ENCODE measurements at places on chromosomes 3 and 15.

- DNase-seq: no peak
These were observed 44.8 kb downstream of the GATM start for GRCh38 chr15:45333550-45333949.

DNA sequence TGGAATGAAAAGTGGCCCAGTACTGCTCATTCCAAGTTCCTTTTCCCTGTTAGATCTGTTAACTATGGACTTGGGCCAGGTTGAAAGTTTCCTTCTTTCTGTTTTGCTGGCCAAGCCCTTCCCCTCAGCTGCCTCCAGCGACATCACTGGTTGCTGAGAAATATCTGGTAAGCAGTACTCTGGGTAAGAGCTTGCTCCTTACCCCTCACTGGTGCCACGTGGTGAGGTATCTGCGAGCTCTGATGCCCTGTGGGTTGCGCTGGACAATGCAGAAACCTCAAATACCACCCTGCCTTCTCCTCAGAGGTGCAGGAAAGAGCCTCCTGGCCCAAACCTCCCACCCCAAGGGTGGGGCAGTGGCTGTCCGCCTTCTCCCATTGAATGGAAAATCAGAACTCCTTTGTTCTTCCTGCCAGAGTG is 42.9 kb upstream of the APH1B start:
- DNase-seq: no peak

GRCh38 chr3:40363674-40364073 is 23.3 kb upstream of the ENTPD3 start:
- DNase-seq: no peak

GRCh38 chr3:122694966-122695365 is 14.3 kb downstream of the PARP14 start:
- DNase-seq: no peak

GRCh38 chr3:76367281-76367680 is 581.9 kb upstream of the ZNF717 start:
- peak; percentile 42 for DNase-seq

DNA sequence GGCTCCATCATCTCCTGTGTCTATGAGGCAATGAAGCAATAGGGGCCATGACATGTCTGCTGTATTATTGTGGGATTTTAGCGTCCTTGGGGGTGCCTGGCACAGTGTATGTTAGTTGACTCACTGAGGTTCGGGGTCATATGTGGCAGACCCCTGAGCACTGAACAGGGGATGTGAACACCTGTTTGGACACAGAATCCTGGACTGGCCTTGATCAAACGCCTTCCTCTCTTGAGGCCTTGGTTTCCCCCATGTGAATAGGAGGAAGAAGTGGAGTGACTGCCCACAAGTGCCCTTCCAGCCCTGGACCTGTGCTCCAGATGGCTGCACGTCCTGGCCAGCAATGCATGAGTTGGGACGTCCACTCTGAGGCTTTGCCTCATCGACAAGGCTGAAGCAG is 84.2 kb downstream of the HMG20A start:
- DNase-seq: no peak

GRCh38 chr3:25727316-25727715 is 55.9 kb downstream of the NGLY1 start:
- DNase-seq: no peak

GRCh38 chr15:79179597-79179996 is 89.0 kb upstream of the RASGRF1 start:
- no peak for DNase-seq

GRCh38 chr3:129383292-129383860 is 45.1 kb downstream of the EFCAB12 start:
- DNase-seq: peak; percentile 8

GRCh38 chr3:171231361-171231760 is 204.8 kb upstream of the SLC2A2 start:
- DNase-seq: no peak

Measured in amniotic stem cell (primary cell).